ENCODE measurements at places on chromosomes 7 and 10.

GRCh38 chr7:130874071-130874915, 140.3 kb upstream of the KLF14 start:
- no peak for DNase-seq

GRCh38 chr10:114515298-114515914, 111.1 kb upstream of the AFAP1L2 start:
- DNase-seq: no peak

GRCh38 chr7:66732439-66732838, 8.1 kb upstream of the RABGEF1 start:
- no peak for DNase-seq

DNA sequence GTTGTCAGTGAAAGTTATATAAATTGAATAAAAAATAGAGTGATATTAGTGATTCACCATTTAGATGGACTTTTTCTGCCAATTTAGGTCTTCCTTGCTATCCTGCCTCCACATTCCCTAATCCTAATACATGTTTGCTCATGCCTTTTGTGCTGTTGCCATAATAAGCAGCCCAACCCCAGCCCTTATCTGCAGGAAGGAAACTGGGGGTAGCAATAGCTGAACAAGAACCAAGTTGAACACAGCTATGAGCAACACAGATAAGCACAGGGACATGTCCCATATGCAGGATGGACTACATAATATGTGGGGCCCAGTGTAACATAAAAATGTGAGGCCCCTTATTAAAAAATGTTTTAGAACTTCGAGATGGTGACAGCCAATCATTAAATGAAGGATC, 91.2 kb upstream of the AHR start:
- no peak for DNase-seq

- DNase-seq: peak; percentile 75
Observed at GRCh38 chr7:63899691-63900393, 98.8 kb upstream of the ZNF722 start.

DNA sequence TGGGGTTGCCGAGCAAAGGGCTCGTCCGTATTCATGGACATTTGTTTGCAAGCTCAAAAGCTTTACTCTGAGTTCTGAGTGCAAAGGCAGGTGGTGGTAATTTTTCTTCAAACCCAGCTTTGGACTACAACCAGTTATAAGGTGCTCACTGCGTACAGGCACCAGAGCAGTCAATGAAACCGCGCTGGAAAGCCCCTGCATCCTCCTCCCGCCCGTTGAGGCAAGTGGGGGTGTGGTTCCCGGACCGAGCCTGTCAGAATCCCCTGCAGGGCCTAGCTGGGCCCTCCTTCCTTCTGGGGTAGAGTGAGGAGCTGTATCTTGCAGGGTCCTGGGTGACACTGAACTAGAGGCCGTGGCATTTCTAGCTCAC, 22.3 kb downstream of the AMZ1 start:
- DNase-seq: peak; percentile 56

DNA sequence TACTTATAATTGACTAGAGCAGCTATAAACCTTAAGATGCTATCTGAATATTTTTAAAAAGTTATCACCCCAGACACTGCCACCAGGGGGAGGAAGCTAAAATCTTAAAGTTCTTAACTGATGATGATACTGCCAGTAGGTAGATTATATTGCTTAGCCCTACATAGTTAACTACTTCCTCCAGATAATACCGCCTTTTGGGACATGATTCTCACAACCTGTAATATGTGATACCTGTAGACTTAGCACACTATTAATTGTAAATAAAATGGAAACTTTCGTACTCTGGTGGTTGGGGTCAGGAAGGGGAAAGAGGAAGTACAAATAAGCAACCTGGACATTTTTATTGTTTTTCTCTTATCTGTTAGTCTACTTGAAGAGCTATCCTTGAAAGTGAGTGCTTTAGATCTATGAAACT, 268.9 kb downstream of the ADK start:
- DNase-seq: peak; percentile 32

- no peak for DNase-seq
Observed at GRCh38 chr10:83835945-83836745, 303.2 kb upstream of the GHITM start.

DNA sequence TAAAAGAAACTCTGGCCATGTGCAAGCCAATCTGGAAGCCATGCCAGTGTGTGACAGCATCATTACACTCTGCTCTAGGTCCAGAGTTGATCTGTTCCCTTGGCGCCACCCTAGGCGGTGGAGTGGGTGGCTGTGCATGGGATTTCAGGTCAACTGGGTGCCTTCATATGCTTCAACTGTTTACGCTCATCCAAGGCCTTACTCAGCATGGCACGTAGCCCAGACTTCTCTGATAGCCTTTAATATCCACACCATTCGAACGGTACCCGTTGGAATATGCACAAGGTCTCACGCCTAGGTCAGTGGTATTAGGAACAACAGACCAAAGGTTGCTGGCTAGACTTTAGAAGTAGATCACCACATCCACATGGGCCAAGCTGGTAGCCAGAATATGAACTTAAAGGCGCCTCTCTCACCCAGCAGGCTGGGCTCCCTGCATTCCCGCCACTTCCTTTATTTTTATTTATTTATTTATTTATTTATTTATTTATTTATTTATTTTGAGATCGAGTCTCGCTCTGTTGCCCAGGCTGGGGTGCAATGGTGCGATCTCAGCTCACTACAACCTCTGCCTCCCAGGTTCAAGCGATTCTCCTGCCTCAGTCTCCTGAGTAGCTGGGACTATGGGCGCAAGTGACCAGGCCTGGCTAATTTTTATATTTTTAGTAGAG, 18.7 kb upstream of the ACHE start:
- DNase-seq: no peak

GRCh38 chr7:79504607-79505389, 51.3 kb upstream of the MAGI2 start:
- no peak for DNase-seq

DNA sequence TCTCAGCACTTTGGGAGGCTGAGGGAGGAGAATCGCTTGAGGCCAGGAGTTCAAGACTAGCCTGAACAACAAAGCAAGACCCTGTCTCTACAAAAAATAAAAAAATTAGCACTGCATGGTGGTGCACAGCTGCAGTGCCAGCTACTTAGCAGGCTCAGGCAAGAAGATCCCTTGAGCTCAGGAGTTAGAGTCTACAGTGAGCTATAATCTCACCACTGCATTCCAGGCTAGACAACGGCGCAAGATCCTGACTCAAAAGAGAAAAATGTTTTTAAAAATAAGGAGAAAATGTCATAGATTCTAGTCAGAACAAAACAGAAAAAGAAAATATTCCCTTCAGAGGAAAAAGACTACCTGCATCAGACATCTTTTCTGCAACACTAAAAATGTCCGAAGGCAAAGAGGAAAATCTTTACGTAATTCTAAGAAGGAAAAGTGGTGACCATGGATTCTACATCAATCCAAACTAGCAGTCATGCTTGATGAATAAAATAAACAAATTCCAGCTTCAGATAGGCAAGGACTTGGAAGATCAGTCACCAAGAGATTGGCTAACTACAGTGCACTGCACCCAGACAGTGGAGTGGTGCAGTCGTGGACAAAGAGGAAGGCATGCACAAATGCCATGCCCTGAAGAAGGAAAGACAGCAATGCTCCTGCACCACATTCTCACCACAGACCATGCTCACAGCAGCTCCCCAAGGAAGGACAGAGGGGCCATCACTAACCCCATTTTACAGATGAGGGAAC, 54.3 kb downstream of the ERCC6 start:
- no peak for DNase-seq

DNA sequence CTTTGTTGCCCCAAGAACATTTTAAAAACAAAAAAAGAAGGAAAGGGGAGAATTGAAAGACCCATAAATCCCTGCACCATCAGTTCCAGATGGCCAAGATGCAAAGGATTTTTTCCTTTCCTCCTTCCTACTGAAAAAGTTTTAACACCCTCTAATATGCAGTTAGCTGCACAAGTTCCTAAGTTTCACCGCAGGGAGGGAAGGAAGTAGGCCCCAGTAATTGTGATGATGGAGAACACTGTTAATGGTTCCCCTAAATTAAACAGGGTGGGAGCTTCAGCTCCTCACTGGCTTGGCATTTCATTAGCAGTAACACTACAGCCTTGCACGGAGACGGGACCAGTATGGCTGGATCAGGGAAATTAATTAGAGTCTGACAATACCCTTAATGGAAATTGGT, 63.7 kb upstream of the PPIF start:
- DNase-seq: no peak

- no peak for DNase-seq
Observed at GRCh38 chr10:58220769-58221451, 46.8 kb downstream of the IPMK start.

DNA sequence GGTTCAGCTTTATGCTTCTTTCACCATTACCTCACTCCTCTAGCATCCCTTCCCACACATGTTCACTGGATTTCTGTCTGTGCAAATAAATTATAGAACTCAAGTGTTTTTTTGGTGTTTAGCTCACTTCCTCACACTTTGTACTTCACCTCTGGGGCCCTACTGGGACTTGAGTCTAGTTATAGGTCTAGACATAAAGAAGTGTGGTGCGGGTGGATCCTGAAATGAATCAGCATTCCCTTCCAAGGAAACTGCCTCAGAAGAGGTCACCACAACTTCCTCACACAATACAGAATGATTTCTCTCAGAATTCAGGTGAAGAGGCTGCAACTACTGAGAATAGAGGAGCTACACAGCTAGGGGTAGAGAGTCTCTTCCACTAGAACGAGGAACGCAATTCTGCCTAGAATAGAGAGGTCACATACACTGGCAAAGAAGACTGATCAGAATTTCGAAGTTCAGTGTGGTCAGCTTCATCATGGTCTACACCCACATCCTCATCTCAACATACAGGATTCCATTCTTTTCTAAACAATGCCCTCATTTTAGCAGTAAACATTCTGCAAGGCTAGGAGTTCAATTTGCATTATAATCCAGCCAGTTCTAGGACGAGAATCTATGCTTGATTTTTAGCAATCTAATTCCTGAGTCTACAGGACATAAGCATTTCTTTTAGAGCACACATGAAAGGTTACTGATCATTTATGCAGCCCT, 938.7 kb upstream of the PHF14 start:
- no peak for DNase-seq

- DNase-seq: no peak
Observed at GRCh38 chr10:126921974-126922525, 16.8 kb downstream of the DOCK1 start.

GRCh38 chr10:15305161-15305560, 65.9 kb downstream of the FAM171A1 start:
- no peak for DNase-seq

DNA sequence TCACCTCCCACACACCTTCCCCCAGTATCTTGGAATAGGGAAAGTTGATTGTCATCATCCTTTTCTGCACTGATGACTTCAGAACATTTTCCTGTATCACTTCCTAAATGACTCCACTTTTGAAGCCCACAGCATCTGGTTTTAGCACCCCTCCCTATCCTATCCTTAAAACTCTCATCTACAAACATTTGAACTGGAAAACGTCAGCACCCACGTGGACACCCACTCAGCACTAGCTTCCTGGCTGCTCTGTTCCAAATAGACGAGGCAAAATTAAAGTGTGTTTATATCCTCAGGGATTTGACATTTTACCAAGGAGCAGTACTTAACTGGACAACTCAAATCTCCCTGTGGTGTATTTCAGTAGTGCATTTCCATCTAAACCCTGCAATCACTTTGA, 73.9 kb downstream of the REEP3 start:
- DNase-seq: no peak

DNA sequence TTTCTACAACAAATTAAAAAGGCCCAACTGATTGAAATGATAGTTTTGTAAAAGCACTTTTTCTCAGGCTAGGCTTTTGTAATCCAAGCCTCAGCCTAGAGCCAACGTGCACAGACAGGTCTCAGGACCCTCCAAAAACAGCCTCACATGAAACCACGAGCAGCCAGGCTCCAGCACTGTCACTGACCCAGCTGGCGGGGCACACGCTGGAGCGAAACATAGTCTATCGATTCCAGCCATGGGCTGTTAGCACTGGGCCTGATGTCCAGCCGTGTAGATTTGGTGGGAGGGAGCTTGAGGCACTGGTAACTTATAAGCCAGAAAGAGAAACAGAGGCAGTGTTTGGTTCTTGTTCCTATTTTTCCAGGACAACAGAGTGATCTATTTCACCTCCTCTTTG, 104.5 kb downstream of the EBF3 start:
- DNase-seq: no peak

DNA sequence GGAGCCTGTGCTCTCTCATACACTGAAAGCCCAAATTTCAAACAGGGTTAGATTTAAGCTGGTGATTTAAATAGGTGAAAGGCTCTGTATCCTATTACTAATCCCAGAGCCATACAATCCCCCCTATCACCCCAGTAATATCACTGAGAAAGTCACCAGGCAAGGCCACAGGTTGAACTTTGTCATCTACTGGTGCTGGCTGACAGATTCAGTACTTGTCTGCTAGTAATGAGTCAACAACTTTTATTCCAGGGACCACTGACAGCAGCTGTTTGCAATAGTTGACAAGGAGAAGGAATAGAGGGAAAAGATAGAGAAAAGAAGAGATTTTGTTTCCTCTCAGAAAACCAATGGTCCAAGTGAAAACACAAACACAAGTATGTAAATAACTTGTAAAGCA, 10.4 kb downstream of the ASB15 start:
- DNase-seq: no peak

- no peak for DNase-seq
Observed at GRCh38 chr7:12386313-12386740, 17.3 kb downstream of the VWDE start.

GRCh38 chr7:140084972-140085371, 22.2 kb upstream of the PARP12 start:
- peak; percentile 21 for DNase-seq

GRCh38 chr10:78543749-78544362, 510.2 kb downstream of the RPS24 start:
- no peak for DNase-seq

- no peak for DNase-seq
Observed at GRCh38 chr10:123501148-123501547, 165.0 kb upstream of the GPR26 start.

DNA sequence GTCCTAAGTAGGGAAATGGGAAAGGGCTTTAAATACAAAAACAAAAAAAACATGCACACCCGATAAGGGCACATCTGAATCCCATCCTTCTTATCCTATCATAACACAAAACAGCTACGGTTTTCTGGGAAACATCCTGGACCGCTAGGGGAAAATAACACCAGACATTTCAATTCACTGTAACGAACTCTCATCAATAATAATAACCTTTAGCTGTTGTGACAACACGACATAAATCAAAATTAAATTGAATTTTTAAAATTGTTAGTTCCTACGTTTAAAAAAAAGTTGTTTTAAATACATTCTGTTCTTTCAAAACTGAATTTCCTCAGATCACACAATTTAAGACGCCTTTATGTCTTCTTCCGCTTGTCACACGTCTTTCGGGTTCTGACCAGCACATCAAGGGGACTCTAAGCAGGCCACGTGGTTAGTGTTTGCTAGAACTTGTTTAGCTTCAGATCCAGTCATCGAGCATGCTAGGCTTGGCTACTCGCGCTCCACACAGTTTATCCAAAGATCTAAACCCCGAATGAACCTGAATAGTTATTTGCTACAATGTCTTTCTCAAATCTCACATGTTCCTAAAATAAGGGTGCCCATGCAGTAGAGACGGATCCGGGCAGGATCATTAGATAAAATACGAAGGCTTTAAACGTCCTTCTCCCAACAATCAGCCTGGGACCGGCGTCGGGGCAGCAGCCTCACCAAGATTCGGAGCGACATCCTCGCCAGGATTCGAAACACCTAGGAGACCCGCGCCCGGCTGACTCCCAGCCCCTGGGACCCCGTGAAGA, 839 bp downstream of the IKZF5 start:
- peak; percentile 30 for DNase-seq

- DNase-seq: no peak
Observed at GRCh38 chr7:68249611-68250010, 1253.0 kb downstream of the TYW1 start.
